Stimulated activated CD4-positive, alpha-beta T cell treated with anti-CD3 and anti-CD28 coated beads, Interleukin-12 subunit alpha, Interleukin-12 subunit beta, amount 100 ng/mL, for 48 hours (primary cell): ENCODE measurements at places on chromosomes 5 and 9.

DNA sequence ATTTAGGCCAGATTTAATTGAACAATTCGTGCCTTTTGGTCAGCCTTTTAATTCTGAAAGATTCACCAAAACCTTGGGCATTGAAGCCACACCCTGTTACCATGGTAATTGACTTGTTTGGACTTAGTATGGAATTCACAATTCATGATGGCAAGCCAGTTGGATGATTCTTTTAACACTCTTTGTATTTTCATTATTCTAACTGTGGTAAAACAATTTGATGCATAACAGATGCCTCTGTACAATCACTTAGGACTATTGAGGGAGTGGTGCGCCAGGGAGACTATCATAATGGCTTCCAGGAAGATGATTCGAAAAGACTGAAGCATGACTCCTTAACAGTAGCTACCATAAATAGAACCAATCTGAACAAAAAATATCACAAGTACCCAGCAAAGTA, 381.1 kb upstream of the ADAMTS16 start:
- DNase-seq: no peak

- DNase-seq: no peak
These were observed 44.0 kb upstream of the PLPP1 start for GRCh38 chr5:55578771-55579170.

GRCh38 chr9:115810166-115810565, 343.4 kb upstream of the PAPPA start:
- no peak for DNase-seq

DNA sequence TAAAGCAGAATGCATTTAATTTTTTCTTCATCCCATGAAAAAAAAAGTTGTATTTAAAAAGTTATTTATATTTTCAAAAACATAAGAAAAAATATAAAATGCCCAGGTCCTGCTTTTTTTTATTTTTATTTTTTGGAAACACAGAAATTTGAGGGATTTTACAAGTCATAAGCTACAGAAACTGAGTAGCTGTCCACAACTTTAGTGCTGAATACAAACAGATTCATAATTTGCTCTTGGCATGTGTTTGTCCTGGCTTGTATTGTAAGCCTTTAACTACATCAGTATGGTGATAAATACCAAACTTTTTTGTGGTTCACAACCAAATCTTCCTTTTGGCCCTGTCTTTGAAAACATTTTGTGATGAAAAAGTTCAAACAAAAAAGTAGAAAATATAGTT, 7.5 kb upstream of the PLCXD3 start:
- no peak for DNase-seq

DNA sequence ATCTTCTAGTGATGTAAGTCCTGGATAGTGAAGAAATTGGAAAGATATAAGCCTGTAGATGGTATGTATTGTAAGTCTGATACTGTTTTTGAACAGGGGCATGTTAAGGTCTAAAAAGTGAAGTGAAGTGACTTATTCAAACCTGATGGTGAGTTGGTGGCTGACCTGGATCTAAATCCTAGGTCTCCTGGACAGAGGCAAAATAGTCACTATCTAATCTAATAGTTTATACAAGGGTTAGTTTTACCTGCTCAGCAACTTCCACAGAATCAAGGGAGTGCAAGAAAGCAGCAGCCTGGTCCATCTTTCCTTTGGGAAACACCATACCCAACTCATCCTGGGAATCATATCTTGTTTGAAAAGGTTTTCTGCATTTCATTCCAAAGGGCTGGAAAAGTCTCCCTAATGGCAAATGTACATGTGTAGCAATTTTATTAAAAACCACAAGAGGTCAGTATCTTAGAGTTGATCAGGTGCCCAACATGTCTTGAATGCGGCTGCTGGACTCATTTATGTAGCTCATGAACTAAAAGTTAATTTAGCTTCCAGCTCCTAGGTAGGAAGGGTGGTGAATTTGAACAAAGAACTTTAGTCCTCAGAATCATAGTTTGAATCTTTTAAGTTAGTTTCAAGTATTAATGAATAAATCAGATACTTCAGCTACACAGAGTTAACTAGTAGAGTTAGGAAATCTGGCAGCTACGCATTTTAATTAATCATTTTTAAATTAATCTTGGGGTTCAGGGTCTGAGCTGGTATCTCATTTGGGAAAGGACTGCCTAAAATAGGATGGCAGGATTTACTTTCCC, 26.0 kb downstream of the SKP2 start:
- DNase-seq: no peak

DNA sequence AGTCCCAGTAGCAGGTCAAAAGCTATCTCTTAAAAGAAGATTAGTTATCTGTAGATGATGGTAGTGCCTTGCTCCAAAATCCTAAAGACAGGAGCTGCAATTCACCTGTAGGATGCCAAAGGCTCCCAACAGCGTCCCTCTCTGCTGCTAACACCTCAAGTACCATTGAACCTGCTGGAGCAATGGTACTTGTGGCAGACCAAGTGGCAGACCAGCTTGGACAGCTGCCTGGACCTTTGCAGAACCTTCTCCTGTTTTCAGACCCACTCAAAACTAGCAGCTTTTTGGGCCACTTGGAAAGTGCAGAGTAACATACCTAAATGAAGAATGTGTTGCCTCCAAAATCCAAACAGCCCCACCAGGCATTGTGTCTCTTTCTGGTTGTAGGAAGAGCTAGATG, 6.9 kb upstream of the CCDC180 start:
- no peak for DNase-seq

DNA sequence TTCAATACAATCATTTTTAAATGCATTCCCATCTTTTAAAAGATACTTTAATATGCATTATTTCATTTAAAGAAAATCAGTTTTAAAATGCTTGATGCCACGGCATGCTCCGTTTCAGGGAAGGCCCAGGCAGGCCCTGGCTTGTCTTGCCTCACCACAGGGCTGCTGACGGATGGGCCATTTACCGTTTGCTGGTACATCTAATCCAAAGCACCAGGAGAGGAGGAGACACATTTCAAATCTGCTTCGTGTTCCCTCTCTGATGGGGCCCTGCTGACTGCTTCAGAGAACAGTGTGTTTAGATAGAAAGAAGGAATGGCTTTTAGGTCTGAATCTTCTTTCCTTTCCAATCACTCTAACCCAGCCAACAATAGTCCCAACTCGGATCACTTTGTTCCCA, 185.2 kb downstream of the DCP2 start:
- no peak for DNase-seq

DNA sequence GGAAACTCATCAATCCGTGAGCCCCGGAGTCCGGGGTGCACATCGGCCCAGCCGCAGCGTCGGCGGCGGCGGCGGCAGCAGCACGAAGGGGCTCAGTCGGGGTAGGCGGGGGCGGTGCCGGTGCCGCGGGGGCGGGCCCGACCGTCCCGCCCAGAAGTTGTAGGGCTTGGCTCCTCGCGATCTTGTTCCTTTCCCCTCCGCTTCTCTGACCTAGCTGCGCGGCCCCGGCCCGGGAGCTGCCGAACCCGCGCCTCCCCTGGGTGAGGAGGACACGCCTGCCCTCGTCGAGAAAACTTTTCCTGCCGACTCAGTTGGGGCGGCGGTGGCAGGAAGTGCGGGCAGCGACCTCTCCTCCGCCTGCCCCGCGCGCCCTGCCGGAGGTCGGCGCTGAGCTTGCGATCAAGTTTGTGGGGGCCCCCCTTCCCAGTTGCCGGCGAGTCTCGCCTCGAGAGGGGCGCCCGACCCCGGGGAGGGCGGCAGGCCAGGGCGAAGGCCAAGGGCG, at the start of gene MAN2A1:
Gene MAN2A1 (plus strand): TSS at position 188 of the 502 bp plus-strand sequence. CDS start 491 bp downstream, outside the sequence.
- peak; percentile 67 for DNase-seq

DNA sequence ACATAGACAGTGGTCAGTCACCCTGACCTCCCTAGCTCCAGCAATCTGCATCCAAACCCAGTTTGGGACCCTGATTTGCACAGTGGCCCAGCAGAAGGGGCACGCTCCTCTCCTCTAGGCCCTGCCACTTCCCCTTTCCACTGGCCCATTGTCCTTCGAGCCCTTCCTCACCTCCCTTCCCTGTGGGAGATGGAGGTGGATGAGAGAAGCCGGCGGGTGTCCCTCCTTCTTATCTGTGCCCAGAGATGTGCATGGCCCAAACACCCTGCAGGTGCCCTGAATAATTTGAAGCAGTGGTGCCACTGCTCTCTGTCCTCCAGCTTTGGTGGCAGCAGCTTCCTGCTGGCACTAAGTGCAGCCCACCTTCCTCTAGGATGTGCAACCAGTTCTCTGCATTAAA, 140.0 kb downstream of the BARX1 start:
- no peak for DNase-seq

DNA sequence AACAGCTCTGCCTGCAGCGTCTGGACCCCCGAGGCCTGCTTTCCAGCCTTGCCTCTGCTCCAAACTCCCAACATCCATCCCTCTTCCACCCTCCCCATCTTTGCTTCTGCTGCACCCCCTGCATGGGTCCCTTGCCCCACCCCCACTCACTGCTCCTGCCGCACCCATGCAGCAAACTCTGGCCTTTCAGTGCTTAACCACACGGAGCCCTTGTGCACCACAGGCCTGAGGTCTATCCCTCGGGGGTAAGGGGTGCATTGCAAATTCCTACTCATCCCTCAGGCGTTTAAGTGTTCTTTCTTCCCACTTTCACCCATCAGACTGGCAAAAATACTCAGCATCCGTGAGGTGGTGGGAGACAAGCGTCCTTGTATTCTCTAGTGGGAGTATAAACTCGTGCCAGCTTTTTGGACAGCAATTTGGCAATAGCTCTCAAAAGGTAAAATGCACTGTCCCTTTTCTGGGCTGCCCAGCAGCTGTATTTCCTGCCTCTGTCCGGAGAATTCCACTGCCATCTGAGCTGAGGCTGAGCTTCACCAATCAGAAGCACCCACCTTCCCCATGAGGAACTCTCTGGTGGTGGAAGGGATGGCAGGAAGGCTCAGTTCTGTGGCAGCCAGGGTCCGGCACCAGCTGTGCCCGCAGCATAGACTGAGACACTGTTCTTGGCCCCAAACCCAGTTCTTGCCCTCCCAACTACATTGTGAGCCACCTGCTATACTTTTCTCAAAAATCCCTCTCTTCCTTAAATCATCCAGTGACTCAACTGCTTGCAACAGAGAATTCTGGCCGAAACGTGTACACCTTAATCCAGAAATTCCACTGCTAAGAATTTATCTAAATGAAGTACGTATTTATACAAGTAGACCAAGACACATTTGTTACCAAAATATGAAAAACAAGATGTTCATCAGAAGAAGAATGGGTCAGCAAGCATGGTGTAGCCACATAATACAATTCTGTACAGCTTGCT, 15.0 kb downstream of the PSMB7 start:
- no peak for DNase-seq

GRCh38 chr9:123349691-123350480, 6.1 kb upstream of the CRB2 start:
- DNase-seq: peak; percentile 84

DNA sequence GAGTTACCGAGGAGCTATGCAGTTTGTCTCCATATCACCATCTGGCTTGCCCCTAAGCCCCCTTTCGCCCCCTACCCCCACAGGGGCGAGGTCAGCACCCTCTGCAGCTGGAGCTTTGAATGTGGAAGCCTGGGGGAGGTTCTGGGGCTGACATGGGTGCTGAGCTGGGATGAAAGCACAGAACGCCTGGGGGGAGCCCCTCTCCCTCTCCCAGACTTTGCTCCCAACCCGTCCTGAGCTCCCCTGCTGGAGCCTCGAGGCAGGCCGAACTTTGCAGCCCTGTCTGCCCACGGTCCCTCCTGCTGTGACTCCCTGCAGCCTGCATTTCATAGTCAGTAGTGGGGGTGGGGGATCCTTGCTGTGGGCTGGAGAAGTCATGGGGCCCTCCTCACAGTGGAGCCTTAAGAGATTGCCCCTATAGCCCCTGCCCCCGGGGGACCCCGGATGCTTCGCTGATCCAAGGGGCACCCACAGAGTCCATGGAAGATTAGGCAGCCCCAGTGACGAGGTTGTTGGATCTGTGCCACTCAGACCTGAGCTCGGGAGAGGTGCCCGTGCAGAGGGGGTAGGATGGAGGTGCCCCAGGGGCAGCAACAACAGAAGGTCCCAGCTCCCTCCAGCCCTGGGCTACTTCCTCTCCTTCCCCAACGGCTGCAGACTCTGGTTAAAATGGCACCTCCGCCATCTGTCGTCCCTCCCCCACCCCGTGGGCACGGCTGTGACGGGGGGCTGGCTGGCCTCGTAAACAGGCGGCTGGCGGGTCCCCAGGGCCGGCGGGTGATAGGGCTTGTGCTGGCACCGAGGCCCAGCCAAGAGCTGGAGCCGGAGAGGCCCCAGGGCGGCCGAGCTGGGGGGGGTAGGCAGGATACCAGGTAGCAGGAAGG, 162.0 kb downstream of the C9orf50 start:
- peak; percentile 33 for DNase-seq

DNA sequence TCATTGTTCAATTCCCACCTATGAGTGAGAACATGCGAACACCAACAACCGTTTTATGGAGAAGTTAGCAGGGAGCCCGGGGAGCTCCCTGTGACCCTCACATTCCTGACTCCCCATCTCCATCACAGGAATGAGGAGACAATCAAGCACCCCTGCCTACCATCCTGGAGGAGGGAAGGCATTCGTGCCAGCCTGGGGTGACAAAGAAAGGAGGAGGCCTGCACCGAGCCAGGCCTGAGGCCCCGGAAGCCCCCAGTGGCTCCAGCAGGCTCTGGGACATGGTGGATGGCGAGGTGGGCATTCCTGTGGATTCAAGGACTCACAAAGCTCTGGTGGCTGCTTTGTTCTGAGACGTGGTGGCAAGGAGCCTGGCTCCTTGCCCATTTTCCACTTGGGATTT, 36.5 kb upstream of the UGT3A1 start:
- DNase-seq: no peak

GRCh38 chr5:32687499-32687831, 23.7 kb upstream of the NPR3 start:
- no peak for DNase-seq

GRCh38 chr5:6744841-6745705, 31.8 kb downstream of the TENT4A start:
- no peak for DNase-seq

GRCh38 chr9:114409842-114410241, 22.1 kb upstream of the AKNA start:
- DNase-seq: no peak

- no peak for DNase-seq
These were observed 2.2 kb downstream of the ZSWIM6 start for GRCh38 chr5:61333954-61334867.

DNA sequence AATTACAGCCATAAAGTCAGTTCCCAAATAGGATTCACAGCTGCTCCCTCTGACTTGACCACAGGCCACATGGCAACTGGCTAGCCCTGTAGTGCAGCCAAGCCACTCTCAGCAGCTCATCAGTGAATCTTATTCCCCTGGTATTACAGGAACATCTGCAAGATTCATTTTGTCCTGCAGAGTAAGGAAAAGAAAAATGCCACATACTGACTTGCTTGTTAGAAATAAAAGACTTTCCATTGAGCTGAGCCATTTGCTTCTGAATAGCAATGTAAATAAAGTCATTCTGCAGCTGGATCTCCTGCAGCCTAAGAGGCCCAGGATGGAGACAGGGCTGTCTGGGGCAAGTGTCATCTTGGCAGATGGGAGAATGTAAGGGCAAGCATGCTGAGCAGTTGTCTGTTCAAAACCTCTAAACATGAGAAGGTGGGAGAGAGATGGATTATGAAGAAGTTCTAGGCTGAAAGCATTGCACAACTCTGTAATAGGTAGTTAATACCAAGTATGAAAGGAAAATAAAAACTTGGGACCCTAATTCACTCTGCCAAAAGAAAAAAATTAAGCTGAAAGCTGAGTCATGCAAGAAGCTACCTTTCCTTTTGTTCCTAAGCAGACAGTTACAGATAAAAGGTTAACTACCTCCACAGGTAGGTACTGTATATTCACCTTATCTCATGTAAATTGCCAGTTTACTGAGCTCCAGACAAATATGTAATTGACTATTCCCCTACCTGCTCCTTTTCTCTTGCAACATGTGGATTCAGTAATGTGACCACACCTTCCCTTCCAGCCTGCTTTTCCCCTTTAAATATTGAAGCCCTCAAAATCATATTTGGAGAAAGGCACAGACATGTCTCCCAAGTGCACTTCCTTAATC, 244.4 kb upstream of the RAI14 start:
- DNase-seq: no peak
